Osteoblast (primary cell): ENCODE measurements at places on chromosomes 16 and 17. TPM values are rescaled to one million over a fixed set of nuclear protein-coding genes. Genes with fewer than 3 reads are reported as not detected.

The MYH1 gene
- total RNA-seq = not detected in 2 replicates

The ABCA6 gene
- total RNA-seq = 30.4 and 31.8 TPM in 2 replicates

The RGS11 gene
- total RNA-seq = 0.36 and 0.59 TPM in 2 replicates

The CD300LG gene
- total RNA-seq = not detected in 2 replicates

The GINS3 gene
- 1.1 and 1.8 TPM in 2 replicates for total RNA-seq

The SPAG5 gene
- 4.3 and 6.2 TPM in 2 replicates for total RNA-seq

The TMEM235 gene
- not detected in 2 replicates for total RNA-seq

The TBC1D3E gene
- not detected in 2 replicates for total RNA-seq

The CCL14 gene
- not detected in 2 replicates for total RNA-seq

DNA sequence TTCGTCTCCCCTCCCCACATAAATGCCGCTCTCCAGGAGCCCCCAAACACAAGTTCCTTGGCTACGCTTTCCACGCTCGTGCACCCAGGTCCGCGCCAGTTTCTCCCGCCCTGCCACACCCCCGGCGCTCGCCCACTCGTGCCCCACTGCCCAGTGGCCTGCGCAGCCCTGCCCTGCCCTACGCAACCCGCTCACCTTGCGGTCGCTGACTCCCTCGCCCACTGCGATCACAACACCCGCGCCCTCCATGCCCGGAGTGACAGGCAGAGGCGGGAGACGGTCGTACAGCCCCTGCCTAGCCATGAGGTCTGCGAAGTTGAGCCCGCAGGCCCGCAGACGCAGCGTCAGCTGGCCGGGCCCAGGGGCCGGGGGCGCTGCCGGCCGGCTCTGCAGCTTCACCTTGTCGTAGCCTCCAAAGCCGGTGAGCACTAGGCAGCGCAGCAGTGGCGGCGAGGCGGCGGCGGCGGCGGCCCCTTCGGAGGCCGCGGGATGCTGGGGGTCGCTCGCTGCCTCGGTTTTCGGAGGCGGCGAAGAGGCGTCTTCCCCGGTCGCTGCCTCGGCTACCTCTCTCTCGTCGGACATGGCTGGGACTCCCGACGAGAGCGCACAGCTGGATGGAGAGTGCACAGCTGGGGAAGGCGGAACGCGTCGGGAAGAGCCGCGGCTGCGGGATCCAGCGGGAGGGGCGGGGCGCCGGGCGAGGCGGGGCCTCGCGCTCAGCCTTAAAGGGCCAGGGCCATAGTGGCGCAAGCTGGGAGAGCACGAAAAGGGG, at the start of gene VAT1:
Gene VAT1 (minus strand): TSS at position 645 of the 772 bp plus-strand sequence. CDS start 63 bp downstream, at position 582.
- peak within 1 kb of the TSS; percentile 77 for H3K27ac ChIP-seq
- H3K4me3 ChIP-seq = peak within 1 kb of the TSS; percentile 100
- peak; percentile 99 for DNase-seq
- H3K27me3 ChIP-seq = no peaks in the 10 kb centered on the region
- peaks cover 27% of the 10 kb centered on the region for H3K4me1 ChIP-seq
- H3K36me3 ChIP-seq = peaks cover 20% of the 10 kb centered on the region

- H3K27me3 ChIP-seq = no peaks in the 10 kb centered on the region
- no peak overlapping the region for H3K4me3 ChIP-seq
- H3K4me1 ChIP-seq = peaks cover 23% of the 10 kb centered on the region
- H3K27ac ChIP-seq = no peak overlapping the region
- no peak for DNase-seq
Observed at GRCh38 chr17:45377401-45377800, 55.3 kb downstream of the ARHGAP27 start.

GRCh38 chr16:49349446-49350168, 24.0 kb upstream of the C16orf78 start:
- H3K27me3 ChIP-seq = no peaks in the 10 kb centered on the region
- no peaks in the 10 kb centered on the region for H3K4me1 ChIP-seq
- DNase-seq = no peak
- no peak overlapping the region for H3K27ac ChIP-seq
- H3K4me3 ChIP-seq = no peak overlapping the region
- H3K36me3 ChIP-seq = no peaks in the 10 kb centered on the region

- H3K27ac ChIP-seq = no peak overlapping the region
- H3K27me3 ChIP-seq = no peaks in the 10 kb centered on the region
- no peak for DNase-seq
- H3K36me3 ChIP-seq = no peaks in the 10 kb centered on the region
- H3K4me1 ChIP-seq = no peaks in the 10 kb centered on the region
Observed at GRCh38 chr16:54062361-54063278, 224.0 kb downstream of the IRX3 start.

GRCh38 chr16:177981-178667, 1.6 kb downstream of the HBA1 start:
- H3K36me3 ChIP-seq = no peaks in the 10 kb centered on the region
- no peak overlapping the region for H3K4me3 ChIP-seq
- peaks cover 42% of the 10 kb centered on the region for H3K27me3 ChIP-seq
- H3K4me1 ChIP-seq = peaks cover 8% of the 10 kb centered on the region

DNA sequence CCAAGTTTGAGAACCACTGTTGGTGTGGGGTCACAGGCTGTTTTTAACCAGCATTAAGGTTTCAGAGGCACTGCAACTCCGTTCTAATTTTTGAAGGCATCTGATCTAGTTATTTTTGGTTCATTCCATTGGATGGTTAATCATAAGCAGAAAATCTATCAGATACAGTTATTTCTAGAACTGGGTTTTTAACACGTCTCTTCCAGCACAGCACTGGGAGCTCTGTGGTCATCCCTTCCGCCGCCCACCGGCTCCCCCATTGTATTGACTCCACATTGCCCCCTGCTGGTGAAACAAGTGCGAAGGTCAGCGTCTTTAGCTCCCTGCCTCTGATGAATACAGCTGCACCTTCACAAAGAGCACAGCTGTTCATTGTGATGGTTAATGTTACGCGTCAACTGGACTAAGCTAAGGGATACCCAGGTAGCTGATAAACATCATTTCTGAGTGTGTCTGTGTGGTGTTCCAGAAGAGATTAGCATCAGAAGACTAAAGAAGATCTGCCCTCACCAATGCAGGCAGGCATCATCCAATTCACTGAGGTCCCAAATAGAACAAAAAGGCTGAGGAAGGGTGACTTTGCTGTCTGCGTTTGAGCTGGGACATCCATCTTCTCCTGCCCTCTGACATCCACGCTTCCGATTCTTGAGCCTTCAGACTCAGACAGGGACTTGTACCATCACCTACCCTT, 8.5 kb downstream of the CCL18 start:
- no peak overlapping the region for H3K4me3 ChIP-seq
- DNase-seq = no peak
- H3K27ac ChIP-seq = no peak overlapping the region
- no peaks in the 10 kb centered on the region for H3K4me1 ChIP-seq

- no peak overlapping the region for H3K27ac ChIP-seq
- no peaks in the 10 kb centered on the region for H3K36me3 ChIP-seq
- no peaks in the 10 kb centered on the region for H3K27me3 ChIP-seq
- peaks cover 8% of the 10 kb centered on the region for H3K4me1 ChIP-seq
- DNase-seq = peak; percentile 31
Observed at GRCh38 chr16:80751167-80751566, 53.2 kb downstream of the CDYL2 start.

GRCh38 chr17:59899099-59899498, 6.2 kb downstream of the RPS6KB1 start:
- no peaks in the 10 kb centered on the region for H3K27me3 ChIP-seq
- H3K4me3 ChIP-seq = no peak overlapping the region
- DNase-seq = peak; percentile 38
- no peaks in the 10 kb centered on the region for H3K36me3 ChIP-seq
- H3K27ac ChIP-seq = no peak overlapping the region

DNA sequence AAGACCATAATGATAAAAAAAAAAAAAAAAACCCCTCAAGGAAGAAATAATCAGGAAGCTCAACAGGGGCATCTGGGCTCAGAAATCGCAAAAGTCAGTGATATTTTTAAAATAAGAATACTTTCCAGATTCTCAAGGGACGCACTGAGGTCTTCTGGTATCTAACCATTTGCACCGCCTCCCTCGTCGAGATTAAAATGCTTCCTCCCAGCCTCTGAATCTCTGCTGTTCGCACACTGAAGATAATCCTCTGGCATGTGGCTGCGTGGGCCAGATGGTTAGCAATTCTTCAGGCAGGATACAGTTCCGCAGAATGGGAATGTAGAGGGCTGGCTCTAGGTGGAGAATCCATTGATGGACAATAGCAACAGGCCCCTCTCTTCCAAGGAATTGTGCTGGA, 211.7 kb upstream of the CDH5 start:
- H3K27me3 ChIP-seq = no peaks in the 10 kb centered on the region
- DNase-seq = no peak
- peaks cover 42% of the 10 kb centered on the region for H3K4me1 ChIP-seq
- no peak overlapping the region for H3K27ac ChIP-seq
- H3K36me3 ChIP-seq = no peaks in the 10 kb centered on the region

DNA sequence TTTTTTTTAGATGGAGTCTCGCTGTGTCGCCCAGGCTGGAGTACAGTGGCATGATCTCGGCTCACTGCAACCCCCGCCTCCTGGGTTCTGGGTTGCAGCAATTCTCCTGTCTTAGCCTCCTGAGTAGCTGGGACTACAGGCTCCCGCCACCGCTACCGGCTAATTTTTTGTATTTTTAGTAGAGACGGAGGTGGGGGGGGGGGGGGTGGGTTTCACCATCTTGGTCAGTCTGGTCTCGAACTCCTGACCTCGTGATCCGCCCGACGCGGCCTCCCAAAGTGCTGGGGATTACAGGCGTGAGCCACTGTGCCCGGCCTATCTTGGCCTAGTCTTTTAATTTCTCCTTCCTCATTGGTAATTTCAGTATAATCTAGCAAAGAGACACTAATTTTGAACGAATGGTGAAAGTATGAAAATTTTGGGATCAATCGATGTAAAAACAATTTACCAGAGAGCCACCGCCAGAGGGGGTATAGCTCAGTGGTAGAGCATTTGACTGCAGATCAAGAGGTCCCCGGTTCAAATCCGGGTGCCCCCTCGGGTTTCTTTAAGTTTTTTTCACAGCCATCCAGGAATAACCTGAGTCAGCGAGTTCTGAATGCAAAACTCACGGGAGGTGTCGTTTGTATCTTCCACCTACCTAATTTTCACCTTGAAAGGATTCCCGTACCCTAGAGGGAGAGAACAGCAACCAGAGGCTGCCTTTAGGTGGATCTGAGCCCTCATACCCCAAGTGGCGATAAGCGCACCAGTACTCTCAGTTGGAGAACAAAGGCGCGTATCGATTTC, 2.5 kb upstream of the LASP1 start:
- H3K27ac ChIP-seq = peak overlapping the region; percentile 82
- H3K4me1 ChIP-seq = peaks cover 33% of the 10 kb centered on the region
- DNase-seq = peak; percentile 85
- H3K27me3 ChIP-seq = no peaks in the 10 kb centered on the region
- H3K4me3 ChIP-seq = peak overlapping the region; percentile 100
- peaks cover 5% of the 10 kb centered on the region for H3K36me3 ChIP-seq

- no peaks in the 10 kb centered on the region for H3K36me3 ChIP-seq
- H3K27ac ChIP-seq = no peak overlapping the region
- no peak for DNase-seq
- H3K27me3 ChIP-seq = no peaks in the 10 kb centered on the region
- no peak overlapping the region for H3K4me3 ChIP-seq
Observed at GRCh38 chr17:27862004-27862403, 31.2 kb downstream of the LYRM9 start.

GRCh38 chr16:66359811-66360608, 6.5 kb upstream of the CDH5 start:
- no peaks in the 10 kb centered on the region for H3K36me3 ChIP-seq
- DNase-seq = no peak
- H3K27me3 ChIP-seq = peaks cover 32% of the 10 kb centered on the region
- no peak overlapping the region for H3K4me3 ChIP-seq
